ENCODE measurements at places on chromosomes 7 and 10.

DNA sequence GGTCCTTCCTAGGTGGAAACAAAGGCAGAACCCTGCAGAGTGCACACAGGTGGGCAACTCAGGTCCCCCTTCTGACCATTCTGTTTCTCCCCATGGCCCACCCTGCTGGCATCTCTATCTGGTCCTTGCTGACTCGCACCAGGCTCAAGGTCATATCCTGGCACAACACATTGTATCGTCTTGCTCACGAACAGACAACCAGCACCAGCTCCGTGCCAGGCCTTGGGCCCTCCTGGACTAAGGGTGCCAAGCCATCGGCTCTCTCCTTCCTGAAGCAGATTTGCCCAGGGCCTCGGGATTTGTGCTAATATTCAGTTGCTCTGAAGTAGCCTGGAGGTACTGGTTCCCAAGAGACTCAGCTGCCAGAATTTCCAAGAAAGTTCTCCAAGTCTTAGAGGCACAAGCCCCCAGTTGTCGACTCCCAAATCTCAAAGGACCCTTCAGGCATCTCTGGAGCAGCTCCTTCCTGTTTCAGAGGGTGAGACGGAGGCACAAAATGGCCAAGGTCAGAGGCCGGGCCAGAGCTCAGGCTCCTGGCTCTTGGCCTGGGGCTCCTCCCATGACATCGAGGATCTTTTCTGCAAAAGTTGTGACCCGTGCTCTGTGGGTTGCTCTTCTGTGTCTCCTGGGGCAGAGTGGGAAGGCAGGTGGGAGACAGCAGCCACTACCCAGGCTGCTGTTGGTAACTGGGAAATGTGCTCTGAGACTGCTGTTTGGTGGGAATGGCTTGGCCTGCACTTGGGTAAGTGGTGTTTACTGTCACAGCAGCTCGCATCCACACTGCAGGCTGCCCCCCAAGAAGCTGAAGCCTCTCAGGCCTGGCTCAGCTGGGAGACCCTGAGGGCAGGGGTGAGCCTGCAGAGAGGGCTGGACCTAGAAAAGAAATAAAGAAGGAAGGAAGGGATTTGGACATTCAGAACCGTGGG is 121.3 kb downstream of the RGS10 start:
- no peak for DNase-seq

DNA sequence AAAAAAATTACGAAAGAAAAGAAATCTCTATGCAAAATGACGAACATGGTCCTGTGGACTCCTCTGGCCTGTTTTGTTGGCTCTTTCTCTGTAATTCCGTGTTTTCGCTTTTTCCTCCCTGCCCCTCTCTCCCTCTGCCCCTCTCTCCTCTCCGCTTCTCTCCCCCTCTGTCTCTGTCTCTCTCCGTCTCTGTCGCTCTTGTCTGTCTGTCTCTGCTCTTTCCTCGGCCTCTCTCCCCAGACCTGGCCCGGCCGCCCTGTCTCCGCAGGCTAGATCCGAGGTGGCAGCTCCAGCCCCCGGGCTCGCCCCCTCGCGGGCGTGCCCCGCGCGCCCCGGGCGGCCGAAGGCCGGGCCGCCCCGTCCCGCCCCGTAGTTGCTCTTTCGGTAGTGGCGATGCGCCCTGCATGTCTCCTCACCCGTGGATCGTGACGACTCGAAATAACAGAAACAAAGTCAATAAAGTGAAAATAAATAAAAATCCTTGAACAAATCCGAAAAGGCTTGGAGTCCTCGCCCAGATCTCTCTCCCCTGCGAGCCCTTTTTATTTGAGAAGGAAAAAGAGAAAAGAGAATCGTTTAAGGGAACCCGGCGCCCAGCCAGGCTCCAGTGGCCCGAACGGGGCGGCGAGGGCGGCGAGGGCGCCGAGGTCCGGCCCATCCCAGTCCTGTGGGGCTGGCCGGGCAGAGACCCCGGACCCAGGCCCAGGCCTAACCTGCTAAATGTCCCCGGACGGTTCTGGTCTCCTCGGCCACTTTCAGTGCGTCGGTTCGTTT is 83.5 kb upstream of the SLF2 start:
- DNase-seq: no peak

- DNase-seq: no peak
Measured at GRCh38 chr10:71703577-71703976, 16.0 kb downstream of the C10orf105 start.

- no peak for DNase-seq
Measured at GRCh38 chr7:233249-234035, 41.1 kb downstream of the FAM20C start.

DNA sequence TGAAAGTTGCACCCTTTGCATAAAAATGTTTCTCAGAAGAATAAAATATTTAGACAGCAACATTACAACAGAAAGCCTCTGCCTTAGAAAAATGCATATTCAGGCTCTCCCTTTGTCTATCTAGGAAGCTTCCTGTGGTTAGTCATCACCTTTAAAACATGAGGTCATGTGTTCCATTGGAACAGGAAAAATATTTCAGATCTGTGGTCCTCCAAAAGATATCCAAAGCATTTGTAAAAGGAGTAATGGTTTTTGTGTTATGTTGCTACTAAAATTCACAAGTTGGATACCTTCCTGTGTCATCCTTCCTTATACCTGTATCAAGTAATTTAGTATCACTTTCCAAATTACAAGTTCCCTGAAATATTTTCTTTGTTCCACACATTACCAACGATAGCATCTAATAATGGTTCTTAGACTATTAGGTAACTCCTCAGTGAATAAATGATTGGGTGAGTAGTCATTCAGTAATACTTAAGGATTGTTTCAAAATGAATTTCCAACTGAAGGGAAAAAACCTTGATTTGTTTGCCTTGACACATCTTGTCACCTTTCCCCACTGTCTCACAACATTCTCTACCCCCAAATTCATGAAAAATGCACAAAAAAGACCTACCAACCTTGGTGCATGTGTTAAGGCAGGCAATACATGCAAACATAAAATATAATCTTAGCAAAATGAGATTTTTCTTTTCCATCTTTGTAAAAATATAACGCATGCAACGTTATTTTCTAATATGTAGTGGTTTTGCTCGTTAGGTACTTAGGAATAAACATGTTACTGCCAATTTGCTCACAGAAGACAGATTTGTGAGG is 19.7 kb upstream of the RHOBTB1 start:
- DNase-seq: no peak

- DNase-seq: no peak
Measured at GRCh38 chr7:151191544-151191943, 4.5 kb upstream of the ASB10 start.

DNA sequence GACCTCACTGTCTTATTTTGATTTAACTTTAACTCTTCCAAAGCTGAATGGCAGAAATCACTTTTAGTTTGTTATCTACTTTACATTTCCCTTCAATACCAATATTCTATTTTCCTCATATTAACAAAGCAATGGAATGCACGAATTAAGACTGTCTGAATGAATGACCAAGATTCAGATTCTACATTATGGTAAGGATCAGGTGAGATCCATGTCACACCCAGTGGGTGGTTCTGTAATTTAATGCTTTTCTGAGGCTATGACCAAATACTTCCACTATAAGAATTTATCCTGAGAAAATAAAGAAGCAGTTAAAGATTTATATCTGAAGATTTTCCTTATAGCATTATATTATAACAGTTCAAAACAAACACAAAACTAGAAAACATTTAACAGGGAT is 90.2 kb upstream of the NUPR2 start:
- DNase-seq: no peak

GRCh38 chr10:26217396-26218086 is 967 bp downstream of the GAD2 start:
- no peak for DNase-seq

- DNase-seq: no peak
Measured at GRCh38 chr10:1873661-1874315, 136.5 kb upstream of the ADARB2 start.

DNA sequence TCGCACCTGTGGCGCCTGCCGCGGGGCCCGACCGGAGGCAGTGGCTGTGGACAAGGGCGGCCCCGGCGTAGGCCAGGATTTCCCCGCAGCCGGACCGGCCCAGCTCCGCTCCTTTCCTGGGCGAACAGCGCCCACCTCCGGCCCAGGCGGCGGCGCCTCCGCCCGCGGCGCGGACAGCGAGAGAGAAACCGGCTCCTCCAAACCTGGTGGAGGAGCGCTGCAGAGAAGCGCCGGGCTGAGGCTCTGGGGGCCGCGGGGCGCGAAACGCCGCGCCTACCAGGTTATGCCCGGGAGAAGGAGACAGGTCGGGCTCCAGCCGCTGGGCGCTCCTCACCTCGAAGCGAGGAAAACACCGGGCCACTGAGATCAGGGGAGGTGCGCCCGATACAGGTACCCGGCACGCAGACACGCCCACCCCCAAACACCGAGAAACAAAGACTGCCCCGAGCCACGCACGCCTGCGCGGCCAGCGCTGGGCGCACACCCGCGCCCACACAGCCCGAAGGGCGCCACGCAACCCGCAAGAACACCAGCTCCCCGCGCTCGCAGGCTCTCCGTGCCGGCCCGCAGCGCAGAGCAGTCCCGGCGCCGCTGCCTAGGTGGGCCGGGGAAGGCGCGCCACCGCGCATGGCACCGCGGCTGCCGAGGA is 3.3 kb downstream of the GRID1 start:
- no peak for DNase-seq

DNA sequence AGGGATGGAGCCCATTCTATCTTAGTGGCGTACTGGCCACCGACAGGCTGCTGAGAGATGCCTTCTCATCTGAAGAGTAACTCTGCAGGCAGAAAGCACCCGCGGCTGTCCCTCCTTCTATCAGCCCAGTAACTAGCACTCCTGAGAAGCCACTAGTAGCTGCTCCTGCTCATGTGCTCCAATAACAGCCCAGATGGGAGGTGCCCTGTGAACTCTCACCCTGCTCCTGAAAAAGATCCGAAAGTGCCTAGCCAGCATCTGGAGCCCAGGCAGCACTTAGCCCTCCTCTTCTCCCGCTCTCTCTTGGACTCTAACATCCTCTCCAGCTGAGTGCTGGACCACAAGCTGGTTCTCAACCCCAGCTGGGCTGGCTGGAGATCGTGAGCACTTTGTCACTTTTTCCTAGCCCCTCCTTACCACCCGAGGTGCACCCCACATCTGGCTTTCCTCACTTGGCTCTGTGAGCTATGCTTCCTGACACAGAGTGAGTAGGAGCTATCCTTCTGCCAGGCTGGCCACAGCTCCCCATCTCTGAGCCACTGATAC is 239.2 kb downstream of the GRID1 start:
- DNase-seq: no peak

DNA sequence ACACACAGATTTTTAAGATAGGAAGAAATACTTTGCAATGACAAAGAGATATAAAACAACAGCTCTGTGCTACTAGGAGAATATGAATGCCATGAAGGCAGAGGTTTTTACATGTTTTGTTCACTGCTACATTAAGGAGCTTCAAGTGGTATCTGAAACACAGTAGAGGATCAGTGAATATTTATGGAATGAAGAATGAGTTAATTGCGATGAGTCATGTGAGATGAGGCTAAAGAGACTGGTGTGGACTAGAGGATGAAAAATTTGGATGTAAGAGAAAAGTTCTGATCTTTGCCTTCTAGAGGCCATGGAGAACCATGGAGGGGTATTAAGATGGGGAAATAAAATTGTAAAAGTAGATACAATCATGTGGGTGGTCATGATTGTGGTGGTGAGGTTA is 434.2 kb downstream of the PHTF2 start:
- DNase-seq: no peak

DNA sequence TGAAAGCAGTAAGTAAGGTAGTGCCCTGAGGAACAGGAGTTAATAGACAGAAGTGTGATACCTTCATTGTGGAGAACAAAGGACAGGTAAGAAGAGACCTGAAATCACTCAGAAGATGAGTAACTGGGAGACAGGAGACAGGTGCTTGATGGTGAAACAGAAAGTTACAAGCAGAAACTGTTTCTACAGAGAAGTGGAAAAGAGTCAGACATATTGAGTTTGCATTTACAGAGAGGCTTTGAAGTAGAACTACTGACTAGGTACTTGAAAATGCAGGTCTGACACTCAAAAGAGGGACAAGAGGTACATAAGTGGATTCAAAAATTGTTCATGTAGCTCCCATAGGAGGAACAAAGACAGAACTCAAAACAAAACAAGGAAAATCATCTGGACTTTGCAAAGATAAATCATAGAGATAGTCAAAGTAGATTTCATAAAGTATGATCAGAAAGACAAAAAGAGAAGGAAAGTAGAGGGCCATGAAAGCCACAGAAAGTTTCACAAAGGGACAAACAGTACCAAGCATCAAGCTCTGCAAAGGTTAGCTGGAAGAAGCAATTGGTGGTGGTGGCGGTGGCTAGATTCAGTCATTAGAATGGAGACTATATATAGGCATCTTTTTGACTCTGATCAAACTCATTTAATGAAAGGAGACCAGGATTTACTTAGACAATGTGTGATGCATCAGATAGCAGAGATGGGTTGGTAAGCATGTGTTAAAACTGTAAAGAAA is 198.4 kb downstream of the PCLO start:
- no peak for DNase-seq

DNA sequence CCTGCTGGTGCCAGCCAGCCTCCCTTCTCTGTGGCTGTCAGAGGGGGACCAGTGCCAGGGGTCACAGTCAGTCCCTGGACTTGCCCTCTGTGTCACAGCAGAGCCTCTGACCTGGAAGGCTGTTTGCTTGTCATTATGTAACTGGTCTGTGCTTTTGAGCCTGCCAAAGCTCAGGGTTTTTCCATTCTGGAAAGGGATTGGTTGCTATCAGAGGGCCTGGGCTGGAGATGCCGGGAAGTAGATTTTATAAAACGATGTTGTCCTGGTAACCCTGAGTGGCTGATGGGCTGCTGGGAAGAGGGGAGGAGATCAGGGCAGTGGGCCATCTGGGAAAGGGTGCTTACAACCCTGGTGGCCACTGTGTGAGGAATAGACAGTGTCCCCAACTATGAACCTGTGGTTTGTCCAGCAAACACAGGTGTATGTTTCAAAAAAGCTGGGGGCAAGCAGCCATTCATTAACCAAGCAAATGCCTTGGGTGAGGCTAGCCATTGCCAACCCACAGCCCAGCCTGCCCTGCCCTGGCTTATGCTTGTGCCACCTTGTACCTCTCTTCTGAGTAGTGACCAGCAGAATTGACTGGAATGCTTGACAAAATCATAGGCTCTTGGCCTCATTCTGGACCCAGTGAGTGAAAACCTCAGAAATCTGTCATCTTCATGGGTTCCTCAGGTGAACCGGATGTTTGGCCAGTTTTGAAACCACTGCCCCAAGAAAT is 21.6 kb downstream of the SFTPD start:
- no peak for DNase-seq

DNA sequence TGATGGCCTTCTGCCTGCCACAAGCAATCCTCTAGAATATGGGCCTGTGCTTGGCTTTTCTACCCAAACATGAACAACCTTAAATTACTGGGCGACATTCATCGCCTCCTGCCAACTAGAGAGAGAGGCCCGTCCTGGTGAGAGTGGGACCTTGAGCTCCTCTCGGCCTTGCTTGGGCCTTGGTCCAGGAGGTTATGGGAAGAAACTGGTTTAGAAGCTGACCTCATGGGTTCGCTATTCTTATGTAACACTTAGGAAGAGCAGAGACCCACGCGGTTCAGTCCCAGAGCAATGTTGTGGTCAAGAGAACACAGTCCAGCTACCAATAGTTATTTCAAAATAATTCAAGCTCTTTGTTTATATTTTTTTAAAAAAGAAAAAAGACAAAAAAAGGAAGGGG is 176.3 kb upstream of the ZNF32 start:
- DNase-seq: no peak

GRCh38 chr7:49099587-49100326 is 175.4 kb downstream of the CDC14C start:
- no peak for DNase-seq

GRCh38 chr10:113631684-113632367 is 32.0 kb downstream of the NRAP start:
- DNase-seq: no peak

GRCh38 chr10:117483056-117483590 is 59.4 kb upstream of the EMX2 start:
- DNase-seq: no peak

GRCh38 chr10:6061056-6061455 is 1.1 kb downstream of the IL2RA start:
- DNase-seq: no peak

- no peak for DNase-seq
Measured at GRCh38 chr10:87860816-87861403, 2.4 kb downstream of the KLLN start.
